ENCODE measurements at places on chromosomes 1 and 21.

GRCh38 chr1:177748080-177748801 is 221.6 kb downstream of the SEC16B start:
- no peak for DNase-seq

DNA sequence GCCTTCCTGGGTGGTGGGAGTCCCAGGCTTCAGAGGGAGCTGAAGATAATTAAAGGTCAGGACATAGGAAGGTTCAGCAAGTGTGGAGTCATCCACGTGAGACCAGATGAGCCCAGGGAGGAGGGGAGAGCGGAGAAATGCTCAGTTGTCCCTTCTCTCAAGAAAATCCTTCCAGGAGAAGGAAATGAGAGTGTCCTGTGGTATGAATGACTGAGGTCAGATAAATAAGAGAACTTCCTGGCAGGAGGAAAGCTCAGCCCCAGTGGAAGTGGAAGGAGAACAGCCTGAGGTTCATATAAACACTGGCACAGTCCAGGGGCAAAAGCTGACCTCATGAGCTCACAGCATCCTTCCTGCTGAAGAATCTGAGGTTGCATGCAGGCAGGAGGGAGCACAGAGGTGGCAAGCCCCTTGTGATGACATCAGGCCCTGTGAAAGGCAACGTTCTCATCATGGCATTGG is 97.6 kb downstream of the NAV1 start:
- no peak for DNase-seq

DNA sequence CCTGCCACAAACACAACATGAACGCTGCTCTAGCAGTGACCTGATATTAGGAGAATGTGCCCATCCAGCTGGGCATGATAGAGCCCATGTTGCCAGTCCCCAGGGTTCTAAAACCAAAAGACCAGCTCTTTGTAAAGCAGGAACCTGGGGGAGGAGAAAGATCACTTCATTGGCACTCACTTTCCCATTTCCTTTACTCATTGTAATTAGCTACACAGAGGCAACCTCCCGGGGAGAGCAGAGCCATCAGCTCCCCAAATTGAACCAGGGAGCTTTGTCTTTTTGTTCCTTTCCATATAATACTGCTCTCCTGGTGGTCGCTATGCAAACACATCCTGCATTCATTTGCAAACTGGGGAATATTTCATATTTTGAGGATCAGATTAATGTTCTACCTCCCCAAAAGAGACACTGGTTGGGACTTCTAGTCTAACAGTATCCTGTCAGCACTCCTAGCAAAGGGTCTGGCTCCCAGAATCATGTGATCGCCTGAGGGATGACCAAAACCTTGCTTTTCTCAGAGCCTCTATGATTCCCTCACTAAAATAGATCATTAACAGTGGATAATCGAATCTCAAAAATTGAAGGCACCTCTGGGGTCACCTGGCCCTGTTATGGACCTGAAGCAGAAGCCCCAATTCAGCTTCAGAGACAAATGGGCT is 76.7 kb upstream of the CD1D start:
- no peak for DNase-seq

- no peak for DNase-seq
Observed at GRCh38 chr21:25790122-25790877, 55.5 kb downstream of the GABPA start.

- no peak for DNase-seq
Observed at GRCh38 chr1:186671136-186671825, 8.9 kb downstream of the PTGS2 start.

GRCh38 chr1:246987083-246987690 is 20.7 kb downstream of the ZNF695 start:
- no peak for DNase-seq

GRCh38 chr21:21085206-21085605 is 87.0 kb downstream of the NCAM2 start:
- DNase-seq: no peak

- no peak for DNase-seq
Observed at GRCh38 chr1:240941701-240942370, 329.9 kb upstream of the GREM2 start.

GRCh38 chr1:38586993-38587646 is 272.5 kb downstream of the RRAGC start:
- DNase-seq: no peak

- DNase-seq: no peak
Observed at GRCh38 chr1:97047421-97047793, 325.8 kb downstream of the PTBP2 start.

DNA sequence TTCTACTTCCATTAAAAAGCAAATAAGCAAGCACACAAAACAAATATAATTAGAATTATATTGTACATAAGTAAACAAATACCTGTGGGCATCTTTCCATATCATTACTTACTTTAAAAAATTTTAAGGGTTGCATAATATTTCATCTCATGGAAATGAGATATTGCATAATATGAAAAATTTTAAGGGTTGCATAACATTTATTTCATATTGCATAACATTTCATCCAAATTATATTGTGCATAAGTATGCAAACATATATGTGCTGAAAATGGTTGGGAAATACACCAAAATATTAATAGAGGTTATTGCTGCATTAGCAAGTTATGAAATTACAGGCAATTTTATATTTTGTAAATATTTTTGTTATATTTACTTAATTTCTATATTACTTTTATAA is 213.7 kb downstream of the KCNH1 start:
- DNase-seq: no peak

GRCh38 chr1:32817815-32818786 is 648 bp downstream of the S100PBP start:
- DNase-seq: peak; percentile 54

- peak; percentile 9 for DNase-seq
Observed at GRCh38 chr21:31218830-31219608, 125.0 kb downstream of the TIAM1 start.

GRCh38 chr1:998995-999724 is 737 bp downstream of the HES4 start:
- DNase-seq: no peak

DNA sequence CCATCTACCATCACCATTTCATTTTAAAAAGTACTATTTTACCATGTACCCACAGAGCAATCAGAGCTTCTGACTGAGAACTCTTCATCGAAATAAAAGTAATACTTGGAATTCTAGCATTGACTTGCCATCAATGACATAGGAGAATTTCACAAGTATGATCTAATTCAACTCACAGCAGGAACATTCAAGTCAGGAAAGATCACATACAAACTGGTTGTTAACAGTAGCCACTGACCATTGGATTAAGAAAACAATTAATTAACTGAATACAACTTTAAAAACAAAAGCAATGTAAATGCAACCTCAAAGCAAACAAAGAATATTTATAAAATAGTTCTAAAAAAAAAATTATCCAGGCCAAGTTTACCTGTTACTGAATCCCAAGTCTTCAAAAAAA is 18.8 kb downstream of the RNF115 start:
- no peak for DNase-seq

DNA sequence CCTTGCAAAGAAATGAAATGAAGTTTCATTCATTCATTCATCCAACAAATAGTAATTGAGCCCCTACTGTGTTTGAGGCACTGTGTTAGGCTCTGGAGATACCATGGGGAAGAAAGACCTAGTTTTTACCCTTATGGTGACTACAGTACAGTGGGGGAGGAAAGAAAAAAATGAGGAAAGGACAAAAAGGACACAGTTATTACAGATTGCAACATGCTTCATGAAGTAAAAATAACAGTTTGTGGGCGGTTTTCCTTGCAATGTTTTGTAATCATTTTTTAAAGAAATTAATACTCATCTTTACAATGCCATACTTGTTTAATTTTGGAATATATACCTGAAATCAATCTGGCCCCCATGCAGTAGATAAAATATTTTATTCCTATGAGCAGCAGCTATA is 120.3 kb downstream of the TM2D1 start:
- no peak for DNase-seq

DNA sequence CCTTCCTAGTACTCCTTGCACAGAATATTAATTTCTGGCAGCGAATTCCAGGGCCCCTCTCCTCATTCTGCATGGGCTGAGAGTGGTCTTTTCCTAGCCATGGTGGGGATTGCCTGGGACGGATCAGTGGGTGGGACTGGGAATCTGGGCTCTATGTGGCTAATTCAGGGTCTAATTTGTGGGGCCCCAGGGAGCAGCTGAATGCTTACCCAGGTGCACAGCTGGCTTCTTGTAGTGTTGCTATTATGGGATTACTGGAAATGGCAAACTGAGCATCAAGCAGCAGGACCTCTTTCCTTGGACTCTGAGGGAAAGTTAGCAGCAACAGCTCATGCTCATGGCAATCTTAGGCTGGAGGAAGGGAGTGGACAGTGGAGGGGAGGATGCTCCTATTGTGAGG is 187.1 kb upstream of the CACNA1E start:
- no peak for DNase-seq

DNA sequence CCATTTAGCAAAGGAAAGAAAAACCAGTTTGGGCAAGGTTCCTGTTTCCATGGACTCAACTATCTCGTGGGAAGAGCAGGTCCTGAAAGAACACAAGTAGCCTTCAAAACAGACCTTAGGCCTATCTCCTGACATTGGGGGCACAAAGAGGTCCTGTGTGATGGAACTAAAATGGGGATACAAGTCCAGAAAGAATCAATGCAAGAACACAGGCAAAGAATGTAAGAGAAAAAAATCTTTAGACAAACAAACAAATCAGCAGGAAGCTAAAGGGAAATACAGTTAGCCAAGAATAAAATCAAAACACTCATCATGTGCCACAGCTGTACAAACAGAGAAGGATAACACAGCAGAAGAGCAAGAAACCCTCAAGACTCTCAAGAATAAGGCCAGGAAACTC is 28.2 kb downstream of the SLC30A10 start:
- no peak for DNase-seq

DNA sequence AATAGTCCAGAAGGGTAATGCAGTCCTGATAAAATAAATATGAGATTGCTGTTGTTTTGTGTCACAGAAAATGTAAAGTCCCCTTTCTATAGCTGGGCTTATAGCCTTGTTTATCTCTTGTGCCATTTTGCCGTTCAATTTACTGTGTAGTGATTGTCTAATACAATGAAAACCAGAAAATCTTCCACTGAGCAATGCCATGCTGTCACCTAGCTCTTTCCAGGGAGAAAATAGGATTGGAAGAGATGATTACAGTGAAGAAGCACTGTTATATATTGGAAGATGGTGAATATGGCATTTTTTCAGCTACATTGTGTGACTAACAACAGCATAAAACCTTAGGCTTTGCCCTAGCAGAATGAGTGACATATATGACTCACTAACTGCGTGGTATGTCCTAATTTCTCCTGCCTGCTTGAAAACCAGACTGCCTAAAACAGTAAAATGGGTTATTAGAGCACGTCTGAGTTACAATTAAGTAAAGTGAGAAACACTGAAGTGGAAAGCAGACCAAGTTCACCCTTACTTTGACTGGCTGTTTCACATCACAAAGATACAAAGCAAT is 332.4 kb upstream of the ZP4 start:
- no peak for DNase-seq

- no peak for DNase-seq
Observed at GRCh38 chr1:117695796-117696490, 90.1 kb downstream of the TENT5C start.

GRCh38 chr1:60952612-60953111 is 129.7 kb upstream of the NFIA start:
- DNase-seq: no peak

GRCh38 chr1:3396411-3396810 is 58.1 kb upstream of the ARHGEF16 start:
- no peak for DNase-seq

- DNase-seq: no peak
Observed at GRCh38 chr1:30929135-30929889, 20.8 kb upstream of the SDC3 start.

DNA sequence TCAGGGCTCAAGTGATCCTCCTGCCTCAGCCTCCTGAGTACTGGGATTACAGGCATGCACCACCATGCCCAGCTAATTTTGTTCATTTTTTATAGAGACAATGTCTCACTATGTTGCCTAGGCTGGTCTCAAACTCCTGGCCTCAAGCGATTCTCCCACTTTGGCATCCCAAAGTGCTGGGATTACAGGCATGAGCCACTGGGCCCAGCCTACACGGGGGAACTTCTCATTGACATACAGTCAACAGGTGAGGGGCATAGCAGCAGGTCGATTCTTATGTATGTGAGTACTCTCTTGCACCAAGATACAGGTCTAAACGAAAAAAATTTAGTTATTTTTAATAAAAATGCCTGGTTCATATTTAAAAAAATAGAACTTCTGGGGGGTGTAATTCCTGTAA is 39.5 kb upstream of the HHAT start:
- DNase-seq: no peak

- DNase-seq: no peak
Observed at GRCh38 chr1:87204921-87205320, 123.8 kb upstream of the LMO4 start.

- no peak for DNase-seq
Observed at GRCh38 chr1:243528459-243529121, 272.7 kb downstream of the SDCCAG8 start.

DNA sequence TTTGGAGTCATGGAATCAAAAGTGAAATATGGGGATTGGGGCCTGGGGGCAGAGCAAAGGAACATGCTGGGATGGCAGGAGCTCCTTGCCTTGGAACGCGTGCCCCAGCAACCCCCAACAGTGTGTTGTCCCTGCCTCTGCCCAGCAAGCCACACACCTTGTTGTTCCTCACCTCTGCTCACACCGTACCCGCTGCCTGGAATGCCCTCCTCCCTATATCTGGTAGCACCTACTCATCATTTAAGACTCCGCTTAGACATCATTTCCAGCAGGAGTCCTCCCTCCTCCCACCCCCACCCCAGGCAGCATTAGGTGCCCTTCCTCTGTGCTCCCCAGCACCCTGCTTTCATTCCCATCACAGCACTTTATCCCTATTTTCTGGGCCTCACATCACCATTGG is 7.8 kb downstream of the NECTIN4 start:
- no peak for DNase-seq

- no peak for DNase-seq
Observed at GRCh38 chr1:182260516-182260915, 131.1 kb downstream of the GLUL start.

DNA sequence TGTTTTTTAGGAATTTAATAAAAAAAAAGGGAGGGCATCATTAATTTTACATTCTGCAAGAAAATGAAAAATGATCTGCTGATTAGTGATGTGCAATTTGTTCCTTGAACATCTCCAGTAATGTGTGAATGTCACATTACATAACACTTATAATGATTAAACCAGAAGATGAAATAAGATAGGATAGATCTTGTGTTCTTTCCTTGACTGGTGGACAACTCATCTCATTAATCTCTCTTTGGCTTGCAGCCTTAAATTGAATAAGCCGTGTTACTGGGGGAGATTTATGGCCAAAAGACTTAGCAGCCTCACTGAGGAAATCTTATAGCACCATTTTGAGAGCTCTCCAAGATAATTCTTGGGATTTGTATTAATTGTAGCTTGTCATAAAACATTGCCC is 217.2 kb downstream of the ST6GALNAC3 start:
- no peak for DNase-seq

DNA sequence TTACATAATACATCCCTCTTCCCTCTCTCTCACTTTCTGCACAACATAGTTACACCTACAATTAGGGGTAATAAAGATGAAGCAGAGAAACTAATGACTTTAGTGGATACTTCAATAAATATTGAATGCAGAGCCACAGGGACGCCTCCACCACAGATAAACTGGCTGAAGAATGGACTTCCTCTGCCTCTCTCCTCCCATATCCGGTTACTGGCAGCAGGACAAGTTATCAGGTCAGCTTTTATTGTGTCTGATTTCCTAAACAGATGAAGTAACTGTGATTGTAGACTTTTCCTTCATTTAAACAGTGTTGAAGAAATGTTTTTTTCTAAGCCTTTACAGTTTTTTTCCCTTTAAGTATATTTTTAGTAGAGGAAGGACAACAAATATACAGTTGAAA is 281.6 kb downstream of the TPR start:
- DNase-seq: no peak

GRCh38 chr21:40717028-40717427 is 129.9 kb downstream of the DSCAM start:
- DNase-seq: no peak

GRCh38 chr1:114750780-114751179 is 7.0 kb downstream of the CSDE1 start:
- no peak for DNase-seq

Measured in thoracic aorta (tissue), 2 donors.